Stimulated activated CD8-positive, alpha-beta memory T cell treated with anti-CD3 and anti-CD28 coated beads, Interleukin-2, amount 100 ng/mL, for 1 hour (primary cell): ENCODE measurements at places on chromosomes 11 and 22.

DNA sequence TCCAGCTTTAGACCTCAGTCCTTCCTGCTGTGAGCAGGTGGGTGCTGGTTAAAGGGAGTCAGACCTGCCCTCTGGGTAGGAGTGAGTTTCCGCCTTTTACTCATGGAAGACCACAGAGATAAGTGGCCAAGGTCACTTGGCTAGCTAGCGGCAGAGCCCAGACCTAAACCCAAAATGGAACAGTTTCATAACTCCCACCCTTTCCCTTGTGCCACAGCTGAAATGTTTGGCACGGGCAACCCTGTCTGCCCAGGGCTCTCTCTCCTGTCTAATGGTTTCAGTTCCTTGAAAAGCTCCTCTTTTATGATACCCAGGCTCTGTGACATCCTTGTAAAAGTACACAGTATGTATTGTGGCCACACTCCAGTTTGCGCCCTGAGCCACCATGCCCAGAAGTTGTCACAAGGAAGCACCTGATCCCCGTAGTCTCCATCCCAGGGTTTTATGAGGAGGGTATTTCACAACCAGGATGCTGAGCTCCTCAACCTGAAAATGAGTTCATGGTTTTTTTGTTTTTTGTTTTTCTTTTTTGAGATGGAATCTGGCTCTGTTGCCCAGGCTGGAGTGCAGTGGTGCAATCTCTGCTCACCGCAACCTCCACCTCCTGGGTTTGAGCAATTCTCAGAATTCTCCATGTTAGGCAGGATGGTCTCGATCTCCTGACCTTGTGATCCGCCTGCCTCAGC lies 5.1 kb downstream of the MB start:
- DNase-seq = no peak

- DNase-seq = no peak
Measured at GRCh38 chr11:112455791-112456190, 195.1 kb upstream of the PLET1 start.

DNA sequence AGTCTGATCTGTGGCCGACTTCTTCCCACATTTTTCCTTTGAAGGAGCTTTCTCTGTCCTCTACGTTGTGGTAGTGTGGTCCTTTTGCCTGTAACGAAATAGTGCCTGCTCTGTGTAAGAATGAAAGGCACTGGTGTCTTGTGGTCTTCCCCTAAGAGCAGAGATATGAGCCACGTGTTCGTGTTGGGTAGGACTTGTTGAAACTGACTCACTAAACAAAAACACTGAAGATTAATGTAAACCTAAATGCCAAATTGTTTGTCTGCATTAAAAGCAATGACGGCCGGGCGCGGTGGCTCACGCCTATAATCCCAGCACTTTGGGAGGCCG lies 10.1 kb upstream of the RPS3 start:
- DNase-seq = no peak

GRCh38 chr11:20114588-20114987 lies 45.7 kb downstream of the DBX1 start:
- no peak for DNase-seq

DNA sequence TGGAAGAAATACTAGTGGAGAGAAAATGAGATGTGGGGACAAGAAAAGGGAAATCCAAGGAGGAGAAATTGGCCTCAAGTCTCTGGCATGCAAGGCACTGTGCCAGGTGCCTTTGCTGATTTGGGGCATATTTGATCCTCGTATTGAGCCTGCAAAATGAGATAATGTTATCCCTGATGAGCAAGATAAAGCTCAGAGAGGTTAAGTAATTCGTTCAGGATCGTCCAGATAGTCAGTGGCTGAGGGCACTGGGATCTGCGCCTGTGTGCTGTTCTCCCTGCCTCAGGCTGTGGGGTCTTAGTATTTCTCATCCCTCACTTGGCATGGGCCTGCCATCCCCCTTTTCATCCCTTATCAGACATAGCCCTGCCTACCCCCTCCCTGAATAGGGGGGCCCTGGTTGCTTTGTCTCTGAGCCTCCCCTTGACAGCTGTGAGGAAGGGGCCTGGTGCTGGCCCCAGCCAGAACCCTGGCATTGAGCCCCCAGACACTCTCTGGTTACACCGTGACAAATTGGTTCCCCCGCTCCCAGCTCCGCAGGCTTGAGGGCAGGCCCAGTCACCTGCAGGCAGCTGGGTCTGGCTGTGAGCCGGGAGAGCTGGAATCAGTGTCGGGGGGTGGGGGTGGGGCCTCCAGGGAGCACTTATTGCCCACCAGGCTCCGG lies 85.7 kb downstream of the NECTIN1 start:
- no peak for DNase-seq

DNA sequence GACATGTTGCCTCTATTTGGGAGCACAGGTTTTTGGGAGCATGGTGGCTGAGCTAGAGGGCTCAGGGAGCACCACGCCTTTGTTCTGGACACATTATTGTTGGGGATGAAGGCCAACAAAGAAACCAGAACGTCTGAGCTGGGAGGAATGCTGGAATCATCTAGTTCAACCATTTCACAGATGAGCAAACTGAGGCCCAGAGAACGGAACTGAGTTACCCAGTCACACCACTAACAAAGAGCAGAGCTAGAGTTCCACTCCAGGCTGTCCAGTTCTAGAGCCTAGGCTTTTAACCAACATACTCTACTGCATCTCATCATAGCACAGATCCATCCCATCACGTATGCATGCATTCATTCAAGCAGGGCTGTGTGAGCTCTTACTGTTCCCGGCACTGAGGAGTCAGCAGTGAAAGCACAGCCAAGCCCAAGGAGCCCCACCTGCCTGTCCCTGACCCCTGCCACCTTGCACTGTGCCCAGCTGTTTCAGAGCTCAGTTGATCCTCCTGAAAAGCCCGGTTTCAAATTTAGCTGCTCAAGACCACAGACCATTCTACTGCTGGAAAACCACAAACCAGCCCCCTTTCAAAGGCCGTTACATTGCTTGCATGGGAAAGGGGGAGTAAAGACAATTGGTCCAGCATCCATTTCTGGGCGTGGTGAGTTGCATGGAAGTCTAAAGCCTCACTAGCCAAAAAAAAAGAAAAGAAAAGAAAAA lies 16.9 kb upstream of the TCF20 start:
- DNase-seq = no peak

DNA sequence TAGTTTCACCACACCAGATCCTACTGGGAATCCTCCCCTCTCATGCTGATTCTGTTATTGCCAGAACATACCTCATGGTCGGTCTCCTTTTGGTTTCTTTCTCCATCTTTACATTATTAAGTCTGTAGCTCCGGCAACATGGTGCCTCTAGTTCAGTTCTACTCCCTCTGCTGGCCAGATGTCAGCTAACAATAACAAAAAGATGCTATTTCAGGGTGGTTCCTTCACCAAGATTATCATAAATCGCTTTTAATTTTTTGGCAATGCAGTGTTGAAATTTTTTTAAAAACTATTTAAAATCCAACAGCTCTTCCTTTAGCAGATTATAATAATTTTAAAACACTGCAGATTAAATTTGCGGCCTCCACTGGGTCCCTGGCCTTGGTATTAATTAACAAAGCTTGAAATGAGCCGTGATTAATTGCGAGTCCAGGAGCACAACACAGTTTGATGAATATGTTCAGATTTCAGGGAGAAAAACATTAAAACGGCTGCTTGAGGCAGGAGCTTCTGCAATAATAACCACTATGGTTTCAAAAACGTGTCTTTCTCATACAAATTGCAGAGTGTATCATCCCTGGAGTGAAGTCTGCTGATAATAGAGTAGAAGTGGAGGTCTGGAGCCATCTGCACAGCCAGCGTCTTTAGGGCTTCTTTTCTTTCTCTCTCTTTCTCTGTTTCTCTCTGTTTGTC lies 492.9 kb upstream of the KIRREL3 start:
- DNase-seq = no peak

DNA sequence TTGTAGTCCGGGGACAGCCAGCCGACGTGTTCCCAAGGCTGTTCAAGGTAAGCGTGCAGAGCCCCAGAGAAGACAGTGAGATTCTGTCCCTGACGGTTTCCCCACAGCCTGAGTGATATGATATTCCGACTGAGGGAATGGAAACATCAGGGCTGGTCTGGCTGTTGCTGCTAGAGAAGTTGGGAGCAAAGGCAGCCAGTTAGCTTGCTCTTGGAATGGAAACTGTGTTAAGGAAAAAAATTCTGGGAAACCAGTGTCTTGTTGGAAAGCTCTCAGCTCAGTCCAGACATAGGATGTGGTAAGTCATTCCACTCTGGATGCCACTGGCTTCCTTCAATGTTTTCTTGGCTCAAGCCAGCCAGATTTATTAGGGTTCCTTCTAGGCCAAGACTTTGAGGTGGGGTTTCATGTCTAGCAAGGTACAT lies 8.8 kb downstream of the CRY2 start:
- DNase-seq = no peak

DNA sequence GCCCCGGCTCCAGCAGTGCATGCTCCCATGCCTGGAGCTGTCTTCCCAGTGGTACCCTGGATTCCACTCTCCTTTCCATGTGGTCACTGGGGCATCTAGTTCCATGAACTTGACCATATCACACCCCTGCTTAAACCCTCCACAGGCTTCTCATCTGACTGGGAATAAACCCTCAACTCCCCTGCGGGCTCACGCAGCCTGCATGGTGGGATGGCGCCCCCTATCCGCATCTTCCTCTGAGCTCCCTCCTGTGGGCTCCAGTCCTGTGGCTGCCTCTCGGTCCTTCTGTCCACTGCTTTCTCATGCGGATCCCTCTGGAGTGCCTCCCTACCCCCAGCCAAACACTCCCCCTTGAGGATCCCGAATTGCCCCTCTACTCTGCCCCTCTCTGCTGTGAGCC lies 41.4 kb upstream of the TTLL12 start:
- DNase-seq = no peak

DNA sequence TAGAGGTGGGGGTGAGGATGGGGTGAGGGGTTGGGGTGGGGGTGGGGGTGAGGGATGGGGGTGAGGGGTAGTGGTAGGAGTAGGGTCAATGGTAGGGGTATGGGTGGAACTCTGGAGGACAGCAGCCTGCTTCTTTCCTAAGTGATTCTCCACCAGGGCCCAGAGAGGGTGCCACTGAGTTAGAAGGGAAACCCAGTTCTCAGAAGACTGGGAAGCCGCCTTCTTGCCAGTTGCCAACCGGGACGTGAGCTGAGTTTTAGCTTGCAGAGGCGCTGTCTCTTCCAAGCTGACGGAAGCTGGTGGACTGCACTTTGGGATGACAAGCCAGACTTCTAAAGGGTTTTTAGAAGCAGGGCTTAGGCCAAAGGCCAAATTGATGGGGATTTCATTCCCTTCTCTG lies 104.4 kb downstream of the NAT10 start:
- DNase-seq = no peak

DNA sequence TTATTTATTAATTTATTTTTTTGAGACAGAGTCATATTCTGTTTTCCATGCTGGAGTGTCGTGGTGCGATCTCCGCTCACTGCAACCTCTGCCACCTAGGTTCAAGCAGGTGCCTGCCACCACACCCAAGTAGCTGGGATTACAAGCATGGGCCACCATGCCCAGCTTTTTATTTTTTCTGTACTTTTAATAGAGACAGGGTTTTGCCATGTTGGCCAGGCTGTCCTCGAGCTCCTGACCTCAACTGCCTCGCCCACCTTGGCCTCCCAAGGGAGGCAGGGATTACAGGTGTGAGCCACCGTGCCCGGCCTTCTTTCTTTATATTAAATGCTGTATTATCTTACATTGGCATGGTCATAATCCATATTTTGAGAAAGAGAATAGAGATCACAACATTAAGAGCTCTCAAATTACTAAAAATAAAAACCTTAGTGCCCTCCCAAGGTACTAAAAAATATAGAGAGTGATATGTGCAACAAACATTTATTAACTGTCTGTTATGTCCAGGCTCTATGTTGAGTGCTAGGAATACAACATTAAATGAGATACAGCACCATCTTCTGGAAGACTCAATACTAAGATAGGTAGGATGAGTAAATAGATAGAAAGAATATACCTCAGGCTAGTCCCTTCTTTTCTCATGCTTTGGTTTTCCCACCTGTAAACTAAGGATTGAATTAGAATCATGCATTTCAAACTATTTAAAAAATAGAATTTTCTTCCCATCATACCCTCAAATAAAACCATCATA lies 84.1 kb downstream of the BBOX1 start:
- no peak for DNase-seq

GRCh38 chr11:126838779-126839178 lies 161.8 kb downstream of the KIRREL3 start:
- DNase-seq = no peak

DNA sequence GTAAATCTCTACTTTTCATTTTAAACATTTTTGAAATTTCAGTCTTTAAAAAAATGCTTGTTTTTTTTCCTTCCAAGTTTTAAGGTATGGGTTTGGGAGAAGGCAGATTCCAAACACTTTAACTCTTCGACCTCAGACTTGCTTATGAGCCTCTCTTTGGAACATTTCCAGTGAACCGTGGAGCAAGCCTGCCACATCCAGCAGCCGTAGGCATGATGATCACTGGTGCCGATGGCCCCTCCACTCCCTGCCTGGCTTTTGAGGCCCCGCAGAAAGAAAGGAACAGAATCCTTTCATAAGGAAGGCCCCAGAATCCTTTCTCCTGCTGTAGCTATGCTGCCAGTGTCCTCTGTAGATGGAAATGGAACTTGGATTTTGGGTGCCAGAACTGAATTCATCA lies 50.7 kb downstream of the BMAL1 start:
- DNase-seq = no peak

GRCh38 chr11:66976028-66976467 lies 944 bp downstream of the C11orf86 start:
- DNase-seq = no peak

DNA sequence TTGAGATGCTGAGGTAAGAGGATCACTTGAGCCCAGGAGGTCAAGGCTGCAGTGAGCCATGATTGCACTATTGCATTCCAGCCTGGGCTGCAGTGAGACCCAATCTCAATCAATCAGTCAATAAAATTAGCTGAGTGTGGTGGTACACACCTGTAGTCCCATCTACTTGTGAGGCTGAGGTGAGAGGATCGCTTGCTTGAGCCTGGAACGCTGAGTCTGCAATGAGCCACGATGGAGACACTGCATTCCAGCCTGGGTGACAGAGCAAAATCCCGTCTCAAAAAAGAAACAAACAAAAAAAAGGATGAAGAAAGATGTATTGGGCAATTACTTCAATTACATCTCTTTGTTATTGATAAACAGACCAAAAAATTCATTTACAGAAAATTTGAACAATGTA lies 54.5 kb downstream of the MED15 start:
- no peak for DNase-seq

DNA sequence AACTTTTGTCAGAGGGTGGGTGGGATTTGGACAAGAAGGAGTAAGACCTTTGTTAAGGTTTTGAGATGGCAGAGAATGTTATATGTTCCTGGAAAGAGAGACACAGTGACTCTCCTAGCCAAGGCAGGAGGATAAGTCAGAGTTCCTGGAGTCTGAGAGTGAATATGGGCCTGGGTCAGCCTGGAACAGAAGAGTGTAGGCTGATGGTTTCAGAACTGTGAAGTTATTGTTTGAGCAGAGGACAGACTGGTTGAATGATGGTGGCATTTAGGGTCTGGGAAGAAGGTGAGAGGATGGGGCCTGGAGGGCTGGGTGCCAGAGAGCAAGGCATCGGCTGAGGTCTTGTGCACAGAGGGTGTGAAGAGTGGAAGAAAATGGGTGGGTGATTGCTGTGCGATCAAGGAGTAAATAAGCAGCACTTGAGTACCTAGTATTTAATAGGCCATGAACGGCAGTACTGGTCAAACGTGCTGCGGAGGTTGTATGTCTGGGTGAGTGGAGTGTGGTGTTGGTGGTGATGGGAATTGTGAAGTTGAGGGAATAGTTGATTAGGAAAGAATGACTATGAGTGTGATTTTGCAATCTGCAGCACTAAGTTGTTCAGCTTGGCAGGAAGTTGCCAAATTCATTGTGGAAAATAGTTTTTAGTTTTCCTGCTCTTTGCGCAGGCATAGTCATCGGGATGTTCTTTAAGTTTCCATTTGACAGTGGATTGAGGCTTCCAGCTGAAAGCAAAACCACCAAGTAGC lies 1.8 kb downstream of the PANX1 start:
- DNase-seq = no peak
